ENCODE measurements at places on chromosomes 4 and X.

DNA sequence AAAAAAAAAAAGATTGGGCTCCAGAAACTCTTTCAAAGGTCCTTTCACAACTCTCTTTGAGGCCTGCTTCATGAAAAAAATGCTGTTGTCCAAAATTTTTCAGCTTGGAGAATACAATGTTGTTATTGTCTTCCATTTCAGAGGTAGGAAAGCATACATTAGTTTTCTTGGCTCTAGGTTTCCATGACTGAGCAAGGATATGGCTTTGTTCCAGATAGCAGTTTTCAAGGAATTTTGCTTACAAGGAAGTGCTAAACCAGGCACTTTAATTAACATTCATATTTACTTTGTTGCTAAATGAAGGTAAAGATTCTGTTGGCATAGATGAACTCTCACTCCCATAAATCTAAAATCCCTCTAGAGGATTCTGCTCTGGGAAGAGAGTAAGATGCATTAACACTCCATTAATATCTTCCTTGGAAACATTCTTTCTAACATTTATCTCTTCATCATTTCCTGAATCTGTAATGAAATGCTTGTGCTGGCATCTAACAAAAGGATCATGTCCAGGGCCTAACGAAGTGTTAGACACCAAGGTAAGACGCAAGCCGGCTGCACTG lies 118.4 kb downstream of the COL25A1 start:
- DNase-seq = no peak

DNA sequence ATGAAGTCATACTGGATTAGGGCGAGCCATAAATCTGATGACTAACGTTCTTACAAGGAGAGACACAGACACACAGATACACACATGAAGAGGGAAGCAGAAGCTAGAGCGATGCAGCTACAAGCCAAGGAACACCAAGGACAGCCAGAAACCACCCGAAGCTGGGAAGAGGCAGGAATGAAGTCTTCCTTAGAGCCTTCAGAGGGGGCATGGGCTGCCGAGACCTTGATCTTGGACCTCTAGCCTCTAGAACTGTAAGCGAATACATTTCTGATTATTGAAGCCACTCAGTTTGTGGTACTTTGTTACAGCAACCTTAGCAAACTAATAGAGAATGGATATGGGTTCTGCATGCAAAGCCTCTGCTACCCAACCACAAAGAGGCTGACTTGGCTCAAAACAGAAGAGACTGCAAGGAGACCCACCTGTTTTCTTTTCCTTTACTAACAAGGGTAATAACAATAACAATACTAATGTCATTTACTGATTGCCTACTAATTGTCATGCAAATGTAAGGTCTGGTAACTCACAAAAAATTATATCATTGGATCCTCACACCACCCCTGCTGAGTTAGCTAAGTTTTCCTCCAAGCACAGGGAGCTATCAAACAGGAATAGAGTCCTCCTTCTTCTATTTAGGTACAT lies 10.1 kb upstream of the LDB2 start:
- DNase-seq = no peak

GRCh38 chr4:124178449-124179021 lies 534.0 kb downstream of the ANKRD50 start:
- no peak for DNase-seq

DNA sequence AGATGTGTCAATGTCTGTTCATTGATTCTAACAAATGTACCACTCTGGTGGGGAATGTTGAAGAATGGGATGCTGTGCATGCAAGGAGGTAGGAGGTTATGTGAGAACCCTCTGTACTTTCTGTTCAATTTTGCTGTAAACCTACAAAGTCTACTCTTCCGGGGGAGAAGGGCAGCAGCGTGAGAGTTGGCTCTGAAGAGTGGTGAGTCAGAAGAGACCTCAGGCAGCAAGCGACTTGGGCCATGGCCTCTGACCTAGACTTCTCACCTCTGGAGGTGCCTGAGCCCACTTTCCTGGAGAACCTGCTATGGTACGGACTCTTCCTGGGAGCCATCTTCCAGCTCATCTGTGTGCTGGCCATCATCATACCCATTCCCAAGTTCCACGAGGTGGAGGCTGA lies 26.7 kb downstream of the MANBA start:
- no peak for DNase-seq

DNA sequence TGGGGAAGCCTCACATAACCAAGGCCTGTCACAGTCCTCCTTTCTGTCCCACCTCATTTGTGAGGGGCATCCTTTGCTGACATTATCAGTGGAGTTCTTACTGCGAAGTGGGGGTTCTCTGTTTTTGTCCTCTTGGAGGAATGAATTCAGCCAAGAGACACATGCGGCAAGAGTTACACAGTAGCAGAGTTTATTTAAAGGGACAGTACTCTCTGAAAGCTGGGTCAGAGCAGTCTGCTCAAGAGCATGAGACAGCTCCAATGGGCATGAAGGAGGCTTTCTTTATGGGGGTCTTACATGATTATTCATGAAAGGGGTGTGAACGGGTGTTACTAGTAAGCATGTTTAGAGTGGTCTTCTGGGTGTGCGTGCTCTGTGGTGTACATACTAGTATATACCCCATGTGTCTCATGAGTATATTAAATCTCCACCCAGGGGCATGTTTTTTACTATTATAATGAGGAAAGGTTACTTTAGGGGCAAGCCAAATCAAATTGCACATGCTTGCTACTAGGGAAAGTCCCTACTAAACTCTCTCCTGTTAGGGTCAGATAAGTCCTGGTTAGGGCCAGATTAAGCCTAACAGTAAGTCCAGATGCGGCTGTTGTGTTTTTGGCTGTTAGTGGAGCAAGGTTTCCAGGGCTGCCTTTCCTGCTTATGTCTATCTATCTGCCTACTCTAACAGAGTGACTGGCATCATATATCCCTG lies 19.8 kb upstream of the LGI2 start:
- DNase-seq = no peak

GRCh38 chr4:81214144-81214880 lies 710 bp downstream of the PRKG2 start:
- peak; percentile 6 for DNase-seq

GRCh38 chr4:88012647-88013046 lies 5.2 kb downstream of the PKD2 start:
- DNase-seq = no peak

DNA sequence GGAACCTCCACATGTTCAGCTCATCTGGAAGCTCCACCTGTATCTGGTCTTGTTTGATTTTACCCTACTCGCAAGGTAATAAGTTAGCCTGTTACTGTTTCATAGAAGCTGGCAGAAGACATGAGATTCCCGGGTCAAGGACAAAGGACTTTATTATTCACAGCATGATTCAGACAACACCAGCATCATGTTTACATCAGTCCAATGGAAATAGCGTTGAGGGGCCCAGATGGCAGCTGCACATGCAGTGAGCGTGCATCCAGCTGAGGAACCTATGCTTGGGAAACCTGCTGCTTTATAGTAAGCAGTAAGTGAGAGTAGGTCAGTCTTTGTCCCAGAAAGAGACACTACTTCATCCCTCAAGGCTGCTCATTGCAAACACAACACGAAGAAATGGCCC lies 19.8 kb downstream of the TSPAN5 start:
- peak; percentile 54 for DNase-seq

DNA sequence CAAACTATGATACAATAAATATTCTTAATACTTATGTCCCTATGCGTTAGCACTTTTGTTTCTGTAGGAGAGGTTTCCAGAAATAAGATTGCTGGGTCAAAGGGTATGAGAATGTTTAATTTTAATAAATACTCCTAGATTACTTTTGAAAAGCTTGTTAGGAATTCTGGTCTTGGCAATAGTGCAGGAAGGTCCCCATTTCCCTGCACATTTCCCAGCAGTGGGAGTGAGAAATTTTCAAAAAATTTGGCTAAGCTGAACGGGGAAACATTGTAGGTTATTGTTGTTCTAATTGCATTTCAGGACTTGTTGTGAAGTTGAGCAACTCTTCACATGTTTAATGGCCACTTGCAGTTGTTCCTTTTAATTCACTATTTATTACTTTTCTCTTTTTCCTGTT lies 27.1 kb downstream of the IGFBP7 start:
- DNase-seq = peak; percentile 8

DNA sequence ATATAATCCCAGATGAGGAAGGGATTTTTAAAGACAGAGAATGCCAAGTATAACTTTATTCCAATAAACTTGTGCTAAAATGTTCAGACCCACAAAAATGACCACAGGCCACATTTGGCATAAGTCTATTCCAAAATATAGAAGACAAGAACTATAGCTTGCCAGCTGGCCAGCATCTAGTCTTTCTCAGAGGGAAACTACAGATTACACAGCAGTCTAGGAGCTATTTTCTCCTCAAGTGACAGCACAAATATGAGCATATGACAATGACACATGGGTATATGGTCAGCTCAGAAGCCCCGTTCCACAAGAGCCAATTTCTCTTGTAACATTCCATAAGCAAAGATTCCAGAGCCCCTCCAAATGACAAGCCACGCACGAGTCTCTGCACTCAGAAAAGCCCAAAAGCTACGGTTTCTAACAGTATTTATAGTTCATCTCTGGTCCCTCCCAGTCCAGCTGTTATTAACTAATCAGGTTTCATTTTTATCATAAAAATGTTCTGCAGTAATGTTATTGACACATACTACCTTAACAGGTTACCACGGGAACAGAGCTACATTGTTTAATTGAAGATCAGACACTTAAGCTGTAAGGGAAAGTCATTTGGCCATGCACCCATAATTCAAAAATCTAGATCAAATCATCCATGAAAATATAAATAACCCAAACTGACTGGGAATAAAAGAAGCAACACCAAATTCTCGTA lies 70.3 kb downstream of the RAB28 start:
- no peak for DNase-seq

DNA sequence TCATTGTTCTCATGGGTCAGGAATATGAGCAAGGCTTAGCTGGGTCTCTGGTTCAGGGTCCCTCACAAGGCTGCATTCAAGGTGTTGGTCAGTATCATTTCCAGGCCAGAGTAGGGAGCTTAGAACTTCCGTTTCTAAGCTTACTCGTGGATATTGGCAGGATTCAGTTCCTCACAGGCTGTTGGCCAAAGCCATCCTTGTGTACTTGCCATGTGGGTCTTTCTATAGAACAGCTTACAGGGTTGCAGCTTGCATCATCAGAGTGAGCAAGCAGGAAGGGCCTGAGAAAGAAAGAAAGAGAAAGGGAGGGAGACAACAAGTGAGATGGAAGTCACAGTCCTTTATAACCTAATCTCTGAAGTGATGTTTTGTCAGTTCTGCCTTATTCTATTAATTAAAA lies 5.1 kb upstream of the LIMCH1 start:
- DNase-seq = no peak

GRCh38 chr4:88964450-88964849 lies 92.5 kb downstream of the FAM13A start:
- DNase-seq = peak; percentile 65

DNA sequence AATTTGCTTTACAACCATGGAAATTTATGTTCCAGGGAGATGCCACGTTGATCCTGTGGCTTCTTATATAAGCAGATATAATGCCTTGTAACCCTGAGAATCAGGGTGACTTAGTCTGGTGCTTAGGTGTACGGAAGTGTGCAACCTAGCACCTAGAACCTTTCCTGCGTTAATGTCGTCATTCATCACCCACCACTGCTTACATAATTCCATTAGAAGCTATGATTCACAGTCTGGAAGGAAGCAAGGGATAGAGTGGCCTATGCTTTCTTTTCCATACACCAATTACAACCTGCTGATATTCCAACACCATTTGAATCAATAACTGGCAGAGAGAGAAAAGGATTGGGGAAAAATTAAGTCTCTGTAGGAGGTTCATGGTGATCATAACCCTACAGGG lies 17.3 kb upstream of the CXCL8 start:
- DNase-seq = peak; percentile 36

DNA sequence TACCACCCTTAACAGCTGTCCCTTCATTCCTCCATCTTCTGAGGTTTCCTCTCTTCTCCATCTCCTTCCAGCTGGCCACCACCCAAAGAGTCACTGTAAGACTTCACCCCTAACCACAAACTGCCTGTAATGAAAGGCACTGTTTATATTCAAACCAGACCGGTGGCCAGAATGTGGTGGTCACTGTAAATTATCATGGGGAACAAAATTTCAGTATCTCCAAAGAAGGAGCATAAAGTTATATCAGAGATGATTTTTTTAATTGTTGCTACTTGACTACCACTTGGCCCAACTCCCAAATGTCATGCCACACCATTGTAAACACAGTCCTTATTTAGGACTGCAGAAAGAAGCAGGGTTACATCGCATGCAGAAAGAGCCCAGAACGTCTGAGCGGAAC lies 44.8 kb downstream of the SMARCA1 start:
- peak; percentile 31 for DNase-seq

GRCh38 chrX:152149648-152150047 lies 11.3 kb upstream of the MAGEA10 start:
- no peak for DNase-seq
